ENCODE measurements at places on chromosomes 6 and 20. TPM values are rescaled to one million over a fixed set of nuclear protein-coding genes. Genes with fewer than 3 reads are reported as not detected.
A peak's percentile ranks its signal among the peaks of the same experiment; 100 is the strongest.

The TRIM10 gene
- polyA plus RNA-seq, result not detected

The GGTLC1 gene
- not detected for polyA plus RNA-seq

GRCh38 chr20:3687655-3688054 is 5.8 kb upstream of the ADAM33 start:
- peaks cover 1% of the 10 kb centered on the region for H3K4me1 ChIP-seq
- DNase-seq, result no peak
- no peak overlapping the region for H3K27ac ChIP-seq
- no peak overlapping the region for H3K4me3 ChIP-seq
- H3K27me3 ChIP-seq, result peaks cover 11% of the 10 kb centered on the region
- H3K36me3 ChIP-seq, result no peaks in the 10 kb centered on the region

- H3K27ac ChIP-seq, result no peak overlapping the region
- peaks cover 44% of the 10 kb centered on the region for H3K36me3 ChIP-seq
- H3K4me1 ChIP-seq, result peaks cover 24% of the 10 kb centered on the region
- no peaks in the 10 kb centered on the region for H3K27me3 ChIP-seq
- DNase-seq, result no peak
Observed at GRCh38 chr6:144405163-144405562, 120.0 kb downstream of the UTRN start.

GRCh38 chr20:52494244-52494643 is 302.7 kb upstream of the ZFP64 start:
- peak overlapping the region; percentile 81 for H3K4me3 ChIP-seq
- H3K27me3 ChIP-seq, result peaks cover 8% of the 10 kb centered on the region
- no peak for DNase-seq
- peak overlapping the region; percentile 73 for H3K27ac ChIP-seq

DNA sequence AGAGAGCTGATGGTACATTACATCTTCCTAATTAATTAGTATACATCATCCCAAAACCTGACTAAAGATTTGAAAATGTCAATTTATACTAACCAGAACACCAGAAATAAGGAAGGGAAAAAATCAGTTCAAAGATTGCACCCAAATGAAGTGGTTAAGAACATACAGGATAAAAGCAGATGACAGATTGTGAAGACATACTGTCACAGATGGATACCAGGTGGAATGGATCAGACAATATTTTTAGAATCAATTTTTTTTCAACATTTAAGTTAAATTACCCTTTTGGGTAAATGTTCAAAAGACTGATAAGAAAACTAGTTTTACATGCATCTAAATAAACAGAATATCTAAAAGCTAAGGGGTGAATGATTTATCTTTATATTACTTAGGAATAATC is 47.6 kb downstream of the EPHA7 start:
- H3K27ac ChIP-seq, result no peak overlapping the region
- H3K27me3 ChIP-seq, result no peaks in the 10 kb centered on the region
- H3K36me3 ChIP-seq, result no peaks in the 10 kb centered on the region
- H3K4me3 ChIP-seq, result no peak overlapping the region
- H3K4me1 ChIP-seq, result no peaks in the 10 kb centered on the region
